ENCODE measurements at places on chromosomes 6 and 20.

DNA sequence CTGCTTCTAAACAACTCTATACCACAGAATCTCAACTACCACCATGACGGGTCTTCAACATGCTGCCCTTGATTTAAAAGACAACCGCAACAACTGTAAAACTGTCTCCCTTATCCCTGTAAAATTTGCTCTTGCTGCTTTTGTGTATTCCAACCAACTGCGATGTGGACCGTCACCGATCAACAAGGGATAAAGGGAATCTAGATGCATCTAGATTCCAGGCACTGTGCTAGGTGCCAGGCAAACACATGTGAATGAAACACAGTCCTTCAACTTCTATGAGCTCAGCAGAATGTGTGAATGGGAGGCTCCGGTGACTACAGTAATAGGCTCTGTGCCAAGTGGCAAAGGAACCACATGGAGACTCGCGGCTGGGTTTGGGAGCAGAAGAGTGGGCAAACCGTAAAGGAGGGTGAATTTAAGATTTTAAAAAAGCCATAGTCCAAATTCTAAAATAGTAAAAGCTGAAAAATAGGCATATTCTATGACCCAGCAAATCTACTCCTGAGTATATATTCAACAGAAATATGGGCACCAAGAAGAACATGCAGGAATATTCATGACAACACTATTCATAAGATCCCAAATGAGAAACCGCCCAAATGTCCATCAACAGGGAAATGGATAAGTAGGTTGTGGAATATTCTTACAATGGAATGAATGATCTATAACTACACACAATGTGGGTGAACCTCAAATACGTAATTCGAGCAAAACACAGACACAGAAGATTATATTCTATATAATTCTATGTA is 3.7 kb upstream of the PRND start:
- DNase-seq, result no peak

- no peak for DNase-seq
Measured at GRCh38 chr6:24004659-24005058, 121.4 kb upstream of the NRSN1 start.

GRCh38 chr20:8948442-8949020 is 120.4 kb upstream of the PLCB4 start:
- no peak for DNase-seq

GRCh38 chr6:151425561-151425960 is 26.4 kb downstream of the RMND1 start:
- no peak for DNase-seq

GRCh38 chr6:5630636-5631035 is 369.3 kb downstream of the FARS2 start:
- DNase-seq, result no peak

All from NCI-H1436 treated with DMSO at 0.1 percent for 48 hours (cell line).